ENCODE measurements at places on chromosomes 2 and 18.

- no peak for DNase-seq
These were observed 20.0 kb downstream of the SETBP1 start for GRCh38 chr18:44700652-44701051.

- no peak for DNase-seq
These were observed 152.3 kb downstream of the MEIS1 start for GRCh38 chr2:66587216-66587615.

GRCh38 chr2:144489315-144489916, 30.5 kb downstream of the ZEB2 start:
- no peak for DNase-seq

DNA sequence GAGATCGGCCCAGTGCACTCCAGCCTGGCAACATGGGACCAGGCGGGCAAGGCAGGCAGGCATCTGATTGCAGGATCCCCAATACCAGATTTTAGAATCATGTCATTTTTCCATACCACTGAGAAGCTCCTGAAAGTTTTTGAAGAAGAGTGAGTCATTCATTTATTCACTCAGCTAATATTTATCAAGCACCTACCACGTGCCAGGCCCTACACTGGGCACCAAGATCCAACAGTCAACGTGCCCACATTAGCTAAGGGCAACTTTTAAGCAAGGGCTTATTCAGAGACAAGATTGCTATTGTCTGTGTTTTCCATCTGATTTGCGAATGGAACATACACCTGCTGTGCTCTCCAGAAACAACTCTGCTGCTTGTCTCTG, 126.8 kb upstream of the LGALSL start:
- no peak for DNase-seq

DNA sequence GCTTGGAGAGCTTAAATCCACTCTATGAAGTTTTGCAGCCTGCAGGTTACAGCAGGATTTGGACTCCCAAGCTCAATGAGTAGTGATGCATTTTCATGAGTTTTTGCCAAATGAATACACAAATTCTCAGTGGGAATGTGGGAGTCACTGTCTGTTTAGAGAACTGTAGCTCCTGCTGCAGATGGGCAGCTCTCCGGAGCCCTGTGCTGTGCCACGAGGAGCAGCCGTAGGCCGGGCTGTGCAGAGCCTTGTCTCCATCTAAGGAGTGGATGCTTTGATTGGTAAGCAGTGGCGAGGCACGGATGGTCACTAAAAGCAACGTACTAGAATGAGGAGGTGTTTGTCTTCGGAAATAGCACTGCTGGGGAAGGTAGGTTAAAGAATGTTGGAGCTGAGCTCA, 96.0 kb upstream of the NFATC1 start:
- no peak for DNase-seq

DNA sequence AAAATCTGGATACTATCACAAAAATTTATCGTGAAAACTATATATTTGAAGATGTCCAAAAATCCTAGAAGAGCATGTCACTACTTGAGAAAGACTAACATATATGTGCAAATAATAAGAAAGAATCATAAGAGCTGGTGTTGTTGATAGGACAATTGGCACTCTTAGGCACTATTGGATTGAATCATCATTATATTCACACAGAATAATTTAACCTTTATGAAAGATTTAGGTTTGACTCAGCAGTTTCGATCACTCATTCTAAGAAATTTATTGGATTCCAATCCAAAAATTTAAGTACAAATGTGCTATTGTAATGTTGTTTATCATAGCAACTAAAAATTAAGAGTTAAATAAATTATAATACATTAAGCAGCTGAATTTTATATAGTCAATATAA, 503.6 kb downstream of the SPAG16 start:
- DNase-seq = no peak

DNA sequence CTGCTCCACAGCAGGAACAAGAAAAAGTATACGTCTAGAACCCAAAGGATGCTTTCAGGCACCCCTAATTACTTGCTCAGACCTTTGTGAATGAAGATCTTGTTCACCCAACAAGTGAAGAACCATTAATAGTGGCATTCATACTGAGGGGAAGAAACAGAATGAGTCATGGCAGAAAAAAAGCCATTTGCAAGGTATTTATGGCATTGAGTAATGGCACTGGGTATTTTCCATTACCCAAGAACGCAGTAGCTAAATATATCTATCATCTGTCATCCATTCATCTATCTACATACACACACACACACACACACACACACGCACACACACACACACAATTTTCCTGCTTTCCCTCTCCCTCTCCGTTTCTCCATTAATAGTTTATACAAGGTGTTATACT, 56.4 kb upstream of the XIRP2 start:
- no peak for DNase-seq

- DNase-seq = no peak
These were observed 1.3 kb downstream of the AMMECR1L start for GRCh38 chr2:127884436-127884835.

DNA sequence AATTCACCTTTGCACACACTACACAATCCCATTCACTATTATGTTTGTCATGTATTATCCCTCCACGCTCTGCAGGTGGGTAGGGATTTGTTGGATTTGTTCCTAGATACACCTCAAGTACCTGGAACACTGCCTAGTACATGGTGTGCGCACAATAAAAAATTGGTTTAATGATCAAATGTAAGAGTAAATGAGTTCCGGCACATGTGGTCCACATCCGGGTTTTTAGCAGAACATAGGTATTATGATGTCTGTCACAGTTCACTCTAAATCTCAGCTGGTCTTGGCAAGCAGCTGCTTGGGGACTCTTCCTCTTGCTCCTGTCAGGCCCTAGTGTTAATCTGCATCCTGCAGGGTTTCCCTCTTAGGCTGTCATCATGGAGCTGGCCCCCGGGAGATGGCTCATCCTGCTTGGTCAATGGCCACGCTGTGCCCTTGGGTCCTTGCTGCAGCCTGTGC, 21.8 kb upstream of the IL1R1 start:
- DNase-seq = no peak

GRCh38 chr2:202632682-202633290, 2.0 kb upstream of the FAM117B start:
- DNase-seq = no peak

- DNase-seq = no peak
These were observed 19.9 kb upstream of the SMCHD1 start for GRCh38 chr18:2635586-2635985.

- DNase-seq = no peak
These were observed 4.2 kb downstream of the HOXD11 start for GRCh38 chr2:176111309-176111663.

DNA sequence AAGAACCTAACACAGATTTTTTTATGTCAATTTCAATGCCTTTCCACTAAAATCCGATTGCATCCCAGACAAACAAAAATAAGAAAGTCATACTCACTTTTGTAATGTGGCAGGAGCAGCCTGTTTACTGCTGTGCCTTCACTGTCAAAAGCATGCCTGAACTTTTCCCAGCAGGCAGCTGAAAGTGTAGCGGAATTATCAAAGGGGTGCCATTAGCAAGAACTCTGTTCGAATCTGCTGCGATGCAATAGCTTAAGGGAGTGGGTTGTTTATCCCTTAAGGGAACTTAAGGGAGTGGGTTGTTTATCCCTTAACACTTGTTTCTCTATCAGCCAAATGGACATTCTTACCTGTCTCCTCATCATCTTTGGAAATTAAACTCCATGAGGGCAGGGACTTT, 243.5 kb downstream of the PAX3 start:
- no peak for DNase-seq

- DNase-seq = peak; percentile 12
These were observed 65.8 kb downstream of the PARD3B start for GRCh38 chr2:204611017-204611631.

DNA sequence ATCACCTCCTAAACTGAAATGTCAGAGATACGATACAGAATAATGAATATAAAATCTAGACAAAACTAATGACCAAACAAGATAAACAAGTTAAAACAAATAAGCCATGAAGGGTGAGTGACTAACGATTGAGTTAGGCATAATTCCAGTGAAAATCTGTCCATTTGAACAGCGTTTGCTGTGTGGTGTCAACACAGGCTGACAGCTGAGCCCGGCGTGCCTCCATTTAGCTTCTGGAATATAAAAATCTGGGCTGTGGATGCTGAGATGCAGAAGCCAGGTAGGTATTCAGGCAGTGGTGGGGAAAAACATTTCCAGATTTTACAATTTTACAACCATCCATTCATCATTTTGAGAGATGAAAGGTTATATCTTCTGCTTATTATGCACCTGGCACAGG, 2041.4 kb upstream of the CELF4 start:
- DNase-seq = no peak

GRCh38 chr2:230797515-230798495, 66.9 kb upstream of the ITM2C start:
- no peak for DNase-seq

DNA sequence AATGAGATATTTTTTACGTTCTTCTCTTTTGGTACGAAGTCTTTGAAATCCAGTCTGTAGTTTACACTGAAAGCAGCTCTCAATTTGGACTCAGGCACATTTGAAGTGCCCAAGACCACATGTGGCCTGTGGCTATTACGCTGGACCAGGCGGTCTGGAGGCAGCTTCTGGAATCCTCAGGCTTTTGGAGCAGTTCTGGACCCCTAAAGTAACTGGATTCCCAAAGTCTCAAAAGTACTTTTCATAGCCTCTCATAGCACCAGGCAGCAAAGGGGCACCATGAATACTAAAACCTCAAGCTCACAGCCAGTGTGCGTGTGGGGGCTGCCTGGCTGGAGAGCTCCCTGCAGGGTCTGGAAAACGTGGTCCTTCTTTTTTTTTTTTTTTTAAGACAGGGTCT, 119.0 kb downstream of the SMAD7 start:
- DNase-seq = no peak

GRCh38 chr2:204046145-204046544, 109.6 kb downstream of the ICOS start:
- DNase-seq = no peak

DNA sequence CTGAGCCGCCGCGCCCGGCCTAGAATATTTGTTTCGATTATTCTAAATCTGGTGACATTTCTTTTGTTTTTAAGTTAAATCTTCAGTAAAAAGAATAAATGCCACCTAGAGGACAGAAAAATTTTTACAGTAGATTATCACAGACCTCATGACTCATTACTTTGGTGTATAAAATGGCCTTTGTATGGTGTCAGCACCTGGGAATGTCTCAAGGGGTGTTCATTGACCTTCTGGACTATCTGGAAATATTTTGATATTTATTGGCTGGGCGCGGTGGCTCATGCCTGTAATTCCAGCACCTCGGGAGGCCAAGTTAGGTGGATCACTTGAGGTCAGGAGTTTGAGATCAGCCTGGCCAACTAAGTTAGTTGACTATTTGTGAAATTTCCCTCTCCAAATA, 30.3 kb upstream of the SLC30A6 start:
- peak; percentile 81 for DNase-seq

DNA sequence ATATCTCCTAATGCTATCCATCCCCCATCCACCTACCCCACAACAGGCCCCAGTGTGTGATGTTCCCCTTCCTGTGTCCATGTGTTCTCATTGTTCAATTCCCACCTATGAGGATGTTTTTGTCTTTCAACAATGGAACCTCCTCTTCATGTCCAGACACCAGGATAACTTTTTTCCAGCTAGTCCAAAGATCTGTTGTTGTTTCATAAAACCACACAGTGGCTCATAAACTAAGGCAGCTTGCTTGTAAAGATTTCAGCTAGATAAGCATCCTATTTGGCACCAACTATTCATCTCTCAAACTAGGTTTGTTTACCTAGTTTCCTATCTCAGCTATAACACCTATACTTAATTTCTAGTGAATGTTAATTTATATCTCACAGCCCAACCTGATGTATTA, 937.7 kb downstream of the TRIB2 start:
- no peak for DNase-seq

DNA sequence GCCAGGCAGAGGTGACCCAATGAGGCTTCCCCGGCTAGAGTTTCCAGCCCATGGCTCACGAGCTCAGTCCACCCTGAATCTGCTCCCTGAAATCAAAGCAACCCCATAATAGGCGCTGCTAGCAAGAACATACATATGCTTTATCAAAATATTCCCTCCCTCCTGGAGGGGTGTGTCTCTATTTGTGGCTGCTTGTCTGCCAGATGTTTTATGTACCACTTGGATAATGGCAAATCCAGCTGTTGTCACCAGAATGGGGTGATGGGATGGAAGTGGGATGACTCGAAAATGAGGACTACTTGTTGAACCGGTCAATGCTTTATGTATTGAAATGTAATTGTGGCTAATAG, 152.0 kb downstream of the GALNT14 start:
- DNase-seq = no peak

DNA sequence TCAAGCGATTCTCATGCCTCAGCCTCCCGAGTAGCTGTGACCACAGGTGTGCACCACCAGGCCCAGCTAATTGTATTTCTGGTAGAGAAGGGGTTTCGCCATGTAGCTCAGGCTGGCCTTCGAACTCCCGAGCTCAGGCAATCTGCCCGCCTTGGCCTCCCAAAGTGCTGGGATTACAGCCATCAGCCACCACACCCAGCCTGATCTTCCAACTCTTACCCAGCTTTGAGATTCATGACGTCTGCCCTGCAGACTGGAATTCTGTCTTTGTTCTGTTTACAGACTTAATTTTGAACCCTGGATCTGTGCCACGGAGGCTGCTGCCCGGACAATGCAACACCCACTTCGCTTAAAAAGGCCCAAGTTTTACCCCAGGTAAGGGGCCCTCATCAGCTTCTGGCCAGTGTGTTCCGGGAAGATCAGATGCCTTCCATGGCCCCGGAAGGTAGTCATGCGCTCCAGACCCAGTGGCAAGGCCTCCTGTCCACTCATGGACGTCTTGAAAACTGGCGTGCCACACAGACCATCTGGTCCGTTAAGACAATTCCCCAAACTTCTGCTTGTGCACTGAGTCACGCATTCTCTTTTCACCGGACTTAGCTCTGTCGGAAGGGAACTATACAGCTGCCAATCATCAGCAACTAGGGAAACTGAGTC, 5.5 kb downstream of the PXDN start:
- no peak for DNase-seq

GRCh38 chr2:12731701-12732280, 15.1 kb downstream of the TRIB2 start:
- no peak for DNase-seq

DNA sequence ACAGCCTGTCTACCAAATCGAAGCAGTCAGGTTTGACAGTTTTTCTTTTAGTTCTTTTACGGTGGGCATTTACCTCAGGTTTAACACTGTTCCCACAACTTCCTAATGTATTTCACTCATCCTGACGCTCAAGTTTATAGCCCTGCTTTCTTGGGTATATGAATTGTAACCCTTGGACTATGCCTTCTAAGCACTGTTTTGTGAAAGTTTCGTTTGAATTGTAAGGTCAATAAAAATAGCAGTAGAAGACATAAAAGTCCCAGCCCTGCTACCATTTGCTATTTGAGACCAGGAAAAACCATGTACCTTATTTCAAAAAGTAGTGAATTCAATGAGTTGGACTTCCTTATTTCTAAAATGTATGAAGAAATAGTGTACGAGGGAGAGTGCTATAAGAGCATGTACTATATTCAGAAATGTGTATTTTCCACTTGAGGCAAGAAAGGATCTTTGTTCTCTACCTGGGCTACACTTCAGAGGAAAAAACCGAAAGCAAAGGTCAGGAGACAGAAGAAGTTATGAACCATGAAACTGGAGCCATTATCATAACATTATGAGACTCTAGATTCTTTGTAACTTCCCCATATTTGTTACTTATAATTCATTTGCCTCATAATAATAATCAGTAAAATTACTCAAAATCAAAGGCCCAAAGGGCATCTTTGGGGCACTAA, 1.9 kb upstream of the ZC3H15 start:
- no peak for DNase-seq
